Activated T-helper 9 cell treated with anti-CD3 and anti-CD28 coated beads, Interleukin-2, amount 50 U/mL, for 16 hours (primary cell): ENCODE measurements at places on chromosomes 5 and 9.

DNA sequence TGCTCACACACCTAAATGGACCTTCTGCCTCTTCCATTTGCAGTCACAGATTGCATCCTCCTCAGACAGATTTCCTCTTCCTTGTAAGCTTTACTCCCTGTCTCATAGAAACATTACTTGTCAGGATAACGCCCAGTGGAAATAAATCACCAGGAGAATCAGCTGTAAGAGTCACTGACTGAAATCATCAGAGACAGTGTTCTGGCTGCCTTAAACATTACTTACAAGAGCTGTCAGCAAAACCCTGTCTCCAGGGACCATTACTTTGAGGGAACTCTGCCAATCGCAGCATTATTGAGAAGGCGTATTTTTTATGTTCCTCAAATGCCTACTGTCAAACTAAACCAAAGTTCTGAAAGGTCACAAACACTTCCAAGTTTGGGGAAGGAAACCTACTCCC is 5.9 kb downstream of the DPYSL3 start:
- no peak for DNase-seq

DNA sequence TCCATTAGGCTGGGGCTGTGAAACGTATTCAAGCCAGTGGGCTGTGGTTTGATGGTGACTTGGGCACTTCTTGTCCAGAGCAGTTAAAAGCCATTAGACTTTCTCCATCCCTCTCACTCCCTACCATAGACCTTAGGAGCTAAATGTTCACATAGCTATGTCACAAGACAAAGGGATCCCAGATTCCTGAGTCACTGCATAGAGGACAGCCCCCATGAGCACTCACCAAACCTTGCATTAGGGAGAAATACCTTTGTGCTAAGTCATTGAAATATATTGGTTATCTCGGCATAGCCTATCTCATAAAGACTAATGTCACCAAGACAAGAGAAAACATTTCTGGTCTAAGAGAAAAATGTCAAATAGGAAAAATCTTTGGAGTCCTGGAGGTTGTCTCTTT is 104.3 kb downstream of the TRPM6 start:
- DNase-seq: no peak

DNA sequence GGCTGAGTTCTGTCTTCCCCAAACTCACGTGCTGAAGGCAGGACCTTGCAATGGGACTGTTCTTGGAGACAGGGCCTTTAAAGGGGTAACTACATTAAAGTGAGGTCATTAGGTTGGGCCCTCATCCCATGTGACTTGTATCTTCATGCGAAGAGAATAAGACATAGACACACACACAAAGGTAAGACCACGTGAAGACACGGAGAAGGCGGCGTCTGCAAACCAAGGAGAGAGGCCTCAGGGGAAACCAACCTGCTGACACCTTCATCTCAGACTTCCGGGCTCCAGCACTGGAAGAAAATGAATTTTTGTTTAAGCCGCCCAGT is 50.7 kb upstream of the KCNMB1 start:
- DNase-seq: no peak

GRCh38 chr5:162372256-162372655 is 304.7 kb downstream of the GABRG2 start:
- no peak for DNase-seq

DNA sequence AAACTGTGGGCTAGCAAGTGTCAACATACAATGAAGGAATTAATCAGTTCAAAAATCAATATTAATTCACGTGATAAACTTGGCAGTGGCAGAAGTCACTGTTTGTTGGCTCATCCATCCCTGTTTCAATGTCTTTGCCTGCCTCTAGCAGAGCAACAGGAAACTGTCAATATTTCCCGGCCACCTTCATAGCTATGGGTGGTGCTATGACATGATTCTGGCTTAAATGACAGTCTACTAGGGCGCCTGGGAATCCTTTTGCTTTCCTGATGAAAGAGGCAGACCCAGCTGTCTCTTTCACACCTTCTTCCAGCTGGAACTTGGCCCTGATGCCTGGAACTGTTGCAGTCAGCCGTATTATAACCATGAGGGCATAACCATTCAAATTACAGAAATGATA is 72.1 kb upstream of the DNAH5 start:
- no peak for DNase-seq

DNA sequence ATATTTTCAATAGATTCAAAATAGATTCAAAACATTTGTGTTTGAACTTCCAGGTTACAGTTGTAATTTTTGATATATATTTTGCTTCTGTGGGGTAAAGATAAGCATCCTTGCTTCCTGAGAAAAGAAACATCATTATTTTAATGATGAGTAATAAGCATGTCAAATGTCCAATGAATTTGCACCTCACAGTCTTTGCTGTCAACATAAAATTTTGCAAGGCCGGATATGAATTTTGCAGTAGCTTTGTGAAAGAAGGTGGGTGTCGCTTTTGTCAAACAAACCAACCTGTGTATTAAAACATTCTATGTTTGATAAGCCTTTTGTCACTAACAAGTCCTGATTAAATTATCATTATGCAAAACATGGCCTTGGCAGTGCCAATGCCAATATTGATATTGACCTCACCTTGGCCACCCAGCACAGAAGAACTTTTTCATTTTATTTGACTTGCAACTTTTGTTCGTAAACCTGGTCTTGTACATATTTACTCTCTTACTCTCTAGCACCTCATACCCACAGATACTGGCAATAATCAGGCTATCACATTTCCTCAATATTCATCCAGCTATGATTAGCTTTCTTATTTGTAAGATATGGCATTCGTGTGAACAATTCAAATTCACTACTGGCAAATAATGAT is 645.0 kb upstream of the KLF4 start:
- no peak for DNase-seq

DNA sequence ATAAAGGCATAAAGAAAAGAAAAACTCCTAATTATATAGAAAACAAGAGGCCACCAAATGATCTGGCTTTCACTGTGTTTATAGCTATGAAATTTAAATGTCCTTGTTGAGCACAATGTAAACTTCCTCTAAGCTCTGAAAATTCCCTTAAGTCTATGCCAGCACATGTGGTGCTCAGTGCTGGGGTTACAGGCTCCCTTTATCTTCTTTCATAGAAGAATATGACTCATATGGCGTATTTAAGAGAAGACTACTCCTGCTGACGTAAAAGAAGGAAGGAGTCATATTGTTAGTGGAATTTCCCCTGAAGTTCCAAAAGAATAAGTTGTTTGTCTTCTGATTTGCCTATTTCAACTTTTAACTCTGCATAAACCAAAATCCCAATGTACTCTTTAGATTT is 30.4 kb downstream of the RNF145 start:
- DNase-seq: no peak

DNA sequence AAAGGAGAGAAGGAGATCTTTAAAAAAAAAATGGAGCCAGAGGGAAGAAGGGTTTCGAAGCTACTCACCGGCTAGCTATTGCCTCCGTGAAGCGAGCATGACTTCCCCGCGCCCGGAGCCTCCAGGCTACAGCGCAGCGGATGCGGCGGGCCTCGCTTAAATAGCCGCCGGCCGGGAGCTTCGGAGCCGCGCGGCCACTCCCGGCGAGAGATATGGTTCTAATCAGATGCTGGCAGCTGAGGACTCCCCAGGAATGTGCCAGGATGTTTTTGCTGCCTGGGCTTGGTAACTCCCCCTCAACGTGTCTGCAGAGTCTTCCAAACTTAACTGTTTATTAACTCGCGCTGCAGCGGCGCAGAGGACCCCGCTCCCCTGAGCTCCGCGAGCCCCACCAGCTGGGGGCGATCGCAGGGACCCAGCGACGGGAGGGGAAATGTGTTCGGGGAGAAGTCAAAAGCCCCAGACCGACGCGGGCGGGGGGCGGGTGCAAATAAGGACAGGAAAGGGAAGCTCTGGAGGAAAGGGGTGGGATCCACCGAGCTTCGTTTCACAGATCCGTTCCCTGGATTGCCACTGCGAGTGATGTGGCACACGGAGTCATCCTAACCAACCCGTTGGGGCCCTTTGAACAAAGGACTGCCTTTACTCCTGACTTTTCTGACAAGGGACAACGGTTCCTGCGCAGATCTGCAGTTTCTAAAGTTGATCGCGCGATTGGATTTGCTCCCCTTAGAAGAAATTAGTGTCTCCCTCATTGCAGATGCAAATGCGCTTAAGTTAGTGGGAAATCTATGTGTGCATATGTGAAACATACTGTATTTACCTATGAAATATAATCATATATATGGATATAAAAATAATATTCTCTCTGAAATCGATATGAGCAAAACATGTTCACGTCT is at the start of gene DAB2:
DAB2 (minus strand) TSS at position 245 of the 902 bp plus-strand sequence. CDS start 30,660 bp downstream, outside the sequence.
- no peak for DNase-seq

DNA sequence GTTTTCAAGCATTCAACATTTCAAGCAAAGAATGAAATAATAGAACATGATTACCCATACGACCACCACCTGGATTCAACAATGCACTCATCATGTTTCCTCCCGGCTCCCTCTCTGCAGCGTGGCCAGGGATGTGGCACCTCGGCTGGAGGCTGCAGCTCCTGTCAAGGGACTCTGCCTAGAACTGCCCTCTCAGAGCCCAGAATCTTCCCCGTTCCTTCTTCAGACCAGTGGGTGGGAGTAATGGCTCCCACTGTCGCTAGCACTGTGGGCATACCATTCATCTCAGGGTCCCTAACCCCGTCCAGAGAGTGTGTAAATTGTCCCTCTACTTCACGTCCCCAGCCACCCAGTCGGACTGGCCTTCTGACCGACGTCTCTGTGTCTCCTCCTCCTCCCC is 118.6 kb upstream of the COL5A1 start:
- no peak for DNase-seq

- no peak for DNase-seq
Measured at GRCh38 chr5:59660737-59661136, 232.8 kb downstream of the PDE4D start.

DNA sequence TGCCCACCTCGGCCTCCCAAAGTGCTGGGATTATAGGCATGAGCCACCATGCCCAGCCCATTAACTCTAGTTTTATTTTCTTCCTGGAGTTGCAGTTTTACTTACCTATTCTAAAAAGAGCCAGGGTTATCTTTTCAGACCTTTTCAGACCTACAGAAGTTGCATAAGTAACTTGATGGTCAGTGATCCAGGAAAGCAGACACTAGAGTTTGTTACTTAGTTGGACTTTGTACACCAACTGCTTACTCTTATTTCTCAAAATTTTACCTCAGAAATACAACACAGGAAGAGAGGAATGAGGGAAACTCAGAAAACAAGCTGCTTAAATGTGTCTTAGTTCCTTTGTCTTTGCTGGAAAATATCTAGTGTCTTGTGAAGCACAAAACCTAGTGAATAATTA is 25.4 kb downstream of the RAD23B start:
- no peak for DNase-seq

- DNase-seq: no peak
Measured at GRCh38 chr5:32876791-32877190, 165.7 kb downstream of the NPR3 start.

DNA sequence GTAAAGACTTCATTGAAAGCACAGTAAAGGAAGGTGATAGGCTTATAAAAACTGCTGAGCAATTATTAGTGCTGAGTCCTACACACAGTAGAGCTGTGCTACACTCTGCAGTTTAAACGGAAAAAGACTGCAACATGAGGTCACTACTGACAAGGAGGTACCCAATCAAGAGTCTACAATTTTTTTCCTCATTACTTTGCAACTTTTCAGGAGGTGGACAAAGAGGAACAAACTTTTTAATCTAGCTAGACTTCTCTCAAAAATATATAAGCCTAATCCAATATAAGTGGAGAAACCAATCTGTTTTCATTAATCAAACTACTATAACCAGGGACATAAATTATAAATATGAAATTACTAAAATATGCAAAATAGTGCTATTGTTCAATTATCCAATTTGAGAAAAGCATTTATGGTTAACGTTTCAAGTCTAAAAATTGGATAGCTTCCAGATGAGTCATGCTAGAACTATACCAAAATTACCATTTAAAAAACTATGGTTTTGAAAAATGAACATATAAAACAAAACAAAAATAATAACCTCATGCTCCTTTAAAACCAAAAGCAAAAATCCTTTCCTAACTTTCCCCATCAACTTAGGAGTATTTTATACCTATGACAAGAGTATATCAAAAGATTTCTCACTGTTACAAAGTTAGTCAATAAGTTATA is 37.7 kb downstream of the FAM13B start:
- DNase-seq: no peak

DNA sequence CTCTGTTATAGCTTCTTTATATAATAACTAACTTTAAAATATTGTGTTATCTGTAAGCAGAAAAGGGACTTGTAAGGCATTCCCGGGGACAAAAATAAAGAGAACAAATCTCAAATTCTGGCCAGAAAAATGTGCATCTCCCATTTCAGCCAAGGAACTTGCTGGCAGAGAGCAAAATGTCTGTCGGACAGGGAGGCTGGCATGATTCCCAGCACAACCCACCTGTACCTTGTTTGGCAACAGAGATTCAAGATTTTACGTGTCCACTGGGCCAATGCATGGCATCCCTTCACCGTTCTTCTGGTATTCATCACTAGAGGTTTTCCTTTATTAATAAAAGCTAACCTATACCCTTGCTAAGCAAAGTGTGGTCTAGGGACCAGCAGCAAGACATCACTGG is 566.6 kb downstream of the PSAT1 start:
- no peak for DNase-seq

GRCh38 chr5:36790847-36791246 is 85.7 kb upstream of the NIPBL start:
- no peak for DNase-seq

GRCh38 chr9:119884438-119884837 is 515.2 kb upstream of the BRINP1 start:
- DNase-seq: no peak

DNA sequence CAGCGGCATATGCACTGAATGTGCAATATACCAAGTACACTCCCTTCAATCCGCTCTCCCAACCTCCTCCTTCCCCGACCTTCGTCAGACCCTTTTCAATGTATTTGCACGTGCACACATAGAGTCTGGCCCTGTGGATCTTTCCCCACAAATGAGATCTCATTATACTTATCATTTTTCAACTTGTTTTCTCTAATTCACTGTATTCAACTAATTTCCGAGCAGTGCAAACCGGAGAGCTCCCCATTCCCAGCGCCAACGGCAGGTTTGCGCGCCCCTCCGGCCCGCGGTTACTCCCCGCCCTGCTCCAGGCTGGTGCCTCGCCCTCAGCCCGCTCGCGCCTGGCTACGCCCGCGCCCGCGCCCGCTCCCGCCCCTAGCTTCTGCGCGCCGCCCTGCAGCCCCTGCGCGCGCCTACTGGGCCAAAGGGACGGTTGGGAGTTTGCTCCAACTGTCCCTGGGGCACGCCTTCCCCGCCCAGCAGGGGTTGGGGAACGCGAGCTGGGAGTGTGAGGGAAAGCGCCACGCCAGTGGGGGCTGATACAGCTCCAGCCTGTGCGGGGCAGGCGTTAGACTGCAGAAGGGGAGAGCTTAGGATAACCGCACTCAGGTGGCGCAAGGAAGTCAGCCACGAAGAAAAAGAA is 3.3 kb upstream of the CDC20B start:
- no peak for DNase-seq

DNA sequence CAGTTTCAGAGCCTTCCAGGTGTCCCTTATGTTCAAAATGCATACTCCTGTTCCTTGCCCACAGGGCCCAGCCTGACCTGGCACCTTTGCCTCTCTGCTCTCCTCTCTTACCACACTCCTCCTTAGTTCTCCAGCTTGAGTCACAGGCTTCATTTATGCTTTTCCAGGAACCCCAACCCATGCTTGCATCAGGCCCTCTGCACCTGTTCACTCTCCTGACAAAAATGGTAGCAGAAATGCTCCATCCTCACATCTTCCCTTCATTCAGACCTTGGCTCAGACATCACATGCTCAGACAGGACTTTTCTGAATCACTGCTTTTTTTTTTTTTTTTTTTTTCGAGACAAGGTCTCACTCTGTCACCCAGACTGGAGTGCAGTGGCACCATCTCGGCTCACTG is 15.1 kb upstream of the RNF145 start:
- no peak for DNase-seq

- DNase-seq: peak; percentile 20
Measured at GRCh38 chr5:1011226-1011631, 2.6 kb downstream of the NKD2 start.

- DNase-seq: no peak
Measured at GRCh38 chr5:157748760-157749461, 5.4 kb downstream of the LSM11 start.
